ENCODE measurements at places on chromosomes 16 and 17.

- DNase-seq = no peak
Measured at GRCh38 chr16:10587622-10588021, 7.2 kb upstream of the EMP2 start.

- no peak for DNase-seq
Measured at GRCh38 chr17:4098521-4099209, 44.2 kb downstream of the ZZEF1 start.

DNA sequence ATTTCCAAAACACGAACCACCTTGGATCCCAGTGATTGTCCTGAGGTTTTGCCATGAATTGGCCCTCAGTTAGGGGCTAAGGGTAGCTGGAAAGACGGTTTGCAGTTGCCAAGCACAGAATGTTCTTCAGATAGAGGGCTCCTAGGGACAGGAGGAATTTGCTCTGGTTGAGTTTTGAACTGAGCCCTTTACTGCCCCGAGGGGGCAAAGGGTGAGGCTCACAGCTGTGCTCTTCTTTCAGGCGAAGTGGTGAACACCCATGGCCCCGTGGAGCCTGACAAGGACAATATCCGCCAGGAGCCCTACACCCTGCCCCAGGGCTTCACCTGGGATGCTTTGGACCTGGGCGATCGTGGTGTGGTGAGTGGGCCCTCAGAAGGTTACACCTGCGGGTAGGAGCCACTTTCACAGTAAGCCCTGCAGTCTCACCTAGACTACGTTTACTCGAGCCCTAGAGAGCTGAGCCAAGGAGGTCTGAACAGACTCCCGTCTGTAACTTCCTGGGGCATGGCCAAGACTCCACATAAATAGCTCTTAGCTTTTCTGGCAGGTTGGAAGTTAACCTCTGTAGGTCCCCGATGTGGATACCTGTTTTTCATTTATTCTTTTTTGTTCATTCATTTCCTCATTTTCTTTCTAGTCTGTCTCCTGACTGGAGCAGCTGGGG, 32.5 kb downstream of the NMT1 start:
- no peak for DNase-seq

DNA sequence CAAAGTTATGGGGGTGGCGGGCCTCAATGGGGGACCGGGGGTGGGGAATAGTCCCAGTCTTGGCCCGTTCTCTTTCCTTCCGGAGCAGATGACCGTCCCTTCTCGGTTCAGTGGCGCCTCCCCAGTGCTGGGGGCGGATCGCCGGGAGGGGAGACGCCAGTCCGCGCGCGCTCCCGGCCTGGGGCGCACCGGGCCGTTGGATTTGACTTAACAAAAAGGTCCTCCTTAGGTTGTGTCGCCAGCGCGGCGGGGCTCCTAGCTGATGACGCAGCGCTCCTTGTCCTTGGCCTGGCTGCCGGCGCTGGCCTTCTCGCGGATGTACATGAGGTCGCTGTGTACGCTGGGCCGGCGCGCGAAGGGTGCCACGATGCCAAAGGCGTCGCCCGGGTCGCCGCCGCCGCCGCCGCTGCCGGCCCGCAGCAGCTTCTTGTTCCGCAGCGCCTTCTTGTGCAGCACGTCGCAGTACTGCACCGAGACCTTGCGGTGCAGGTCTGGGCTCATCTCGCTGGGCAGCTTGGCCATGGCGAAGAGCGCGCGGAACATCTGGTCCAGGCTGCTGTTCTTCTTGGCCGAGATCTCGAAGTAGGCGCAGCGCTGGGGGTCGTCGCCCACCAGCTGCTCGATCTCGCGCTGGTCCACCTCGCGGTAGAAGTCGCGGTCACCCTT, 1.2 kb downstream of the RASD1 start:
- no peak for DNase-seq
